ENCODE measurements at places on chromosomes 1 and 21.
A peak's percentile ranks its signal among the peaks of the same experiment; 100 is the strongest.

- no peak for DNase-seq
Measured at GRCh38 chr1:152786077-152786476, at the start of gene LCE1E. TSS of gene LCE1E (plus strand) at chr1:152786257. CDS start at chr1:152787300, 1,043 bp downstream.

DNA sequence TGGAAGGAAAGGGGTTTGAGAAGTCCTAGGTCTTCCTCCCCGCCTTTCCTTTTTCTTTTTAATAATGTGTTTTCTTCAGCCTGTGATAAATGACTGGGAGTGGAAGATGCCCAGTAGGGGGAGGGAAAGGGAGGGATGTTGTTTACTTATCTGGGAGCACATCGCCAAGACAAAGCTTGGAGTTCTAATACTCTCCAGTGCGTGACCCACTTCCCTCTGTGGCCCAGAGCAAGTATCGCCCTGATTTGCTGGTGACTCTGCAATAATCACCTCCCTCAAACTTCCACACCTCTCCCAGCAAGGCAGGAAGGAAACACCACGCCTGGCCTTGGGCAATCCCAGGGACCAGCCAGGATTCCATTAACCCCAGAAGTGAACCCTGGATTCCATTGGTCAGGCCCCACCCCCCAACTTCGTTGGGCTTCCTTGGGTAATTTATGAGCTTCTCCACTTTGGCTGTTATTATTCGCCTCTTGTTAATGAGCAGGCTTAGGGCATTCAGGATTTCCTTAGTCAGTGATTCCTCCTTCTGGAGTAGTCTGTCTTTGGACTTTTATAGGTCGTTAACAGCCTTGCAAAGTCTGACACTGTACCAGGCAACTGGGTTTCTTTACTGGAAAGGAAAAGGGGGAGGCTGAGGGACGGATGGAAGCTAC is 24.3 kb upstream of the GRHL3 start:
- no peak for DNase-seq

GRCh38 chr1:226444901-226445300 is 37.0 kb upstream of the PARP1 start:
- no peak for DNase-seq

DNA sequence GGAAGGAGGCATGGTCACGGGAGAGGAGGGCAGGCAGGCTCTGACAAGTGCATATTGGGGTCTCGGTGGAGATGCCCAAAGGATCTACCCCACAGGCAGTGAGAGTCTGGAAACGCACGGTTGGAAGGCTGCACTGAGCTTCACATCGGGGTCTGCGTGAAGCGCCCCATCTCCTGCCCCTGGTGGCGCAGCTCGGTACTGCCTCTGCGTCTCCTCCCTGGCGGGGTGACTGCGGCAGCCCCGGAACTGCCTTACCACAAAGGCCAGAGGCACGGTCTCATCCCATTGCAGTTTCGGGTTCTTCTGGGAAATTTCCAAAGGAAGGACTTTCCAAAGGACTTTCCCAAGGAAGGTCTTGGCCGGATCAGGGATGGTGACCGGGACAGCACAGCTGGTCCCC is 69.2 kb upstream of the AJAP1 start:
- no peak for DNase-seq

DNA sequence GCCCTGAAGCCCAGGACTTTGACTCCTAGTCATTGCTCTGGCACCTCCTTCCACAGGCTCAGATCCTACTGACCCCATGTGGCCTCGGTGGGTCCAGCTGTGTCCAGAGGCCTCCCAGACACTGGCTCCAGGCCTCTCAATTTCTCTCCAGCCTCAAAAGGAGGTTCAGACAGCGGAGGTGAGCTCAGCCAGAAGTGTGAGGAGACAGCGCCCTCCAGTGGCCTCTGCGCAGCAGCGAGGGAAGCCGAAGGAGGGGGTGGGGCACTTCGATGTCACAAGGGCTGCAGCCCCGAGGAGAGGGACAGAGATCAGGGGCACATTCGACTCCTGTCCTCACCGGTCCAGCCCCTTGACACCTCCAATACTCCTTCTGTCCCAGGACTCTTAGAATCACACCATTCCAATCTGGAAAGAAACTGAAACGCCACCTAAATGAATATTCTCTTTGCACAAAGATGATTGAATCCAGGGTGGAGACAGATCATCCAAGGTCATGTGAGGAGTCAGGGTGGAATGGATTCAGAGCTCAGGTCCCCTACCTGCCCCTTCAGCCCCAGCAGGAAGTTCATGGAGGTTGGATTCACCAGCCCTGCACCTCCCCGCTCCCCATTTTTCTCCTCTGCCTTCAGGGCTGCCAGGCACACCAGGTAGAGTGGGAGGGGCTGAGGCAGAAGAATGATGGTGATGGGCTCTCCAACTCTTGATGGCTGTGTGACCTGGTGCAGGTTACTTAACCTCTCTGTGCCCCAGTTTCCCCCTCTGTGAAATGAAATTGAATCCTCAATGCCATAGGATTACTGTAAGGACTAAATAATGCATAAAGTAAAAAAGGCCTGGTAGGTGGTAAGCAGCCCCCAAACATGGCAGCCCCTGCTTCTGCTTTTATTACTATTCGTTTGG is 34.8 kb upstream of the ZBTB40 start:
- peak; percentile 53 for DNase-seq

DNA sequence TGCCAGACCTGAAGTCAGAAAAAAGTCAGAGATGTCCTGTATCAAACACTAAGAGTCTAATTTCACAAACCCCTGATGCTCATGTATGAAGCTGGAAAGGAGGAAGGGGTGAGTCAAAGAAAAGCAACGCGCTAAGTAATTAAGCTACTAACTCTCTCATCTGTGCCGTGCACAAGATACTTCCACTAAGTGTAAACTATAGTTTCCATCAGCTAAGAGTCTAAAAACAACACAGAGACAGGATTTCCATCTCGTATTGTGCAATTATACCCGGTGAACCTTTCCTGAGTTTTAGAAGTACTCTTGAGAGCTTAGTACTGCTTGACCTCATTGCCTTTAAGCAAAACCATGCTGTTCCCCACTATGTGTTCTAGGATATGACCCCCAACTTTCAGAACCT is 19.0 kb downstream of the DNALI1 start:
- no peak for DNase-seq
